Body of pancreas (tissue), 4 donors: ENCODE measurements at places on chromosomes 3 and 15. TPM values are rescaled to one million over a fixed set of nuclear protein-coding genes. Genes with fewer than 3 reads are reported as not detected.
A peak's percentile ranks its signal among the peaks of the same experiment; 100 is the strongest.

GRCh38 chr3:197670361-197670760, 66.3 kb downstream of the RUBCN start:
- no peak for DNase-seq

DNA sequence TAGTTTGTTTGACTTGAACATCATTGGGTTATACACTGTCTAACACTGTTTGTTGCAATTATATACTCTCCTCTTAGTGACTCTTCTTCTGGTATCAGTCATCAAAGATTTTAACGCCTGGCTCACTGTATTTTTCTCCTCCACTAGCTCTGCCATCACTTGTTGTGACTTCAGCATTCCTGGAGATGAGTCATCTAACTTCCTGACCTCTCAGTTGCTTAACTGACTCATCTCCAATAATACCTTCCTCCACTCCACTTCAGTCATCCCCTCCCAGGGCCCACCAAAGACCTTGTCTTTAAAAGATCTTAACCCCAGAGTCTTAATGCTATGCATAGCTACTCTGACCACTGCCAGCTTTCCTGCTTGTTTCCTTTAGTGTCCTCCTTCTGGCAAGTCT, 28.6 kb upstream of the CLSTN2 start:
- no peak for DNase-seq

GRCh38 chr15:77393471-77393840, 26.4 kb downstream of the PEAK1 start:
- no peak for DNase-seq

DNA sequence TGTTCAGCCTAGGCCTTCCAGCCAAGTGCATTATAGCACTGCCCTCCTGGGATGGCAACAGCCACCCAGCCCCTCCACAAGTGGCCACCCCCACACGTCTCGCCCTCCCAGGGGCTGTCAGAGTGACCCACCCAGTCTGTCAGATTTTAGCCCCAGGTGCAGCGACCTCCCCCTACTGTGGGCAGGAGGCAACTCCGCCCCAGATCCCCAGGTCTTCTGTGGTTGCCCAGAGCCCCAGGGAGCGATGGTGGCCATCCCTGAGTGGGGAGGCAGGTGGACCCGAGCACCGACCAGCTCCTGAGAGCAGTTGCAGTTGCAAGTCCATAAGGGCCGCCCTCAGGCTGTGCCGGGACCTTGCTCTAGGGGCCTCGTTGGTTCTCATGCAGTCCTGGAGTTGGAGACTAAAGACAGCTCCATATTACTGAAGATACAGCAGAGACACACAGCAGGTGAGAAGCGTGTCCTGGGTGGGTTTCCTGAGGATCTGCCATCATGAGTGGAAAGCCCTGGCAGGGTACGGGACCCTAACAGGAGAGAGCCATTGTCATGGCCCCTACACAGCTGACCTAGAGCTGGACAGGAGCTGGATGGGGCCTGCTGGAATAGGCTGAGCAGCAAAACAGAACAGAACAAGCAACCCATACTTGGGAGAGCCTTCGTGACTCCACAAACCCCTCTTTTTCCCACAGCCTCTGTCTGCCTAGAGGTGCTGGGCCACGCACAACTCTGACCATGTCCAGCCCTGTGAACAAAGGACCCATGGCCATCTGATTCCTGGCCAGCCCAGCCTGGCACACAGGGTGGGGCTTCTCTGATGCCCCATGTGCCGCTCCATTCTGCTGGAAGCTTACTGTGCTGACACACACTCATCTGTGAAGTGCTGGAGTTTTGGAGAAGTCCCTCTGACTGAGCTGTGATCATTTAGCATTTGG, 110.3 kb upstream of the ALDH1A3 start:
- DNase-seq: no peak

GRCh38 chr3:127628788-127629466, at the start of gene PODXL2:
PODXL2 (plus strand) TSS chr3:127629185; CDS start chr3:127629220, 35 bp downstream.
- peak; percentile 49 for DNase-seq

DNA sequence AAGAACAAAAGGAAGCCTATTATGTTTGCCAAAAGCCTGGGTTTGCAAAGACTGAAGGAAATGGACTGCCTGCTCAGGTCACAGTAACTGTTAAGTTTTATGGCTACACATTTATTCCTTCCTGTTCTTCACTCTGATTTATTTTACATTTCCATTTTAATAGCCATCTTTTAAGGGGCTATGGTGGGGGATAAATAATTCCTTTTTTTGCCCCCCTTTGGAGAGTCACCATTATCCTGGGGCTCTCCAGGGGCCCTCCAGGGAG, 53.5 kb upstream of the MYZAP start:
- no peak for DNase-seq

RGMA gene
- 9.2 TPM for total RNA-seq

POLQ gene
- 0.66 TPM for total RNA-seq

- no peak for DNase-seq
Measured at GRCh38 chr15:33098094-33099058, 96.1 kb downstream of the FMN1 start.

GRCh38 chr15:75129788-75130187, 71.9 kb upstream of the C15orf39 start:
- DNase-seq: no peak

ANKRD34C gene
- 0.33 TPM for total RNA-seq

- DNase-seq: no peak
Measured at GRCh38 chr3:78405745-78406144, 1362.1 kb downstream of the ROBO1 start.

DNA sequence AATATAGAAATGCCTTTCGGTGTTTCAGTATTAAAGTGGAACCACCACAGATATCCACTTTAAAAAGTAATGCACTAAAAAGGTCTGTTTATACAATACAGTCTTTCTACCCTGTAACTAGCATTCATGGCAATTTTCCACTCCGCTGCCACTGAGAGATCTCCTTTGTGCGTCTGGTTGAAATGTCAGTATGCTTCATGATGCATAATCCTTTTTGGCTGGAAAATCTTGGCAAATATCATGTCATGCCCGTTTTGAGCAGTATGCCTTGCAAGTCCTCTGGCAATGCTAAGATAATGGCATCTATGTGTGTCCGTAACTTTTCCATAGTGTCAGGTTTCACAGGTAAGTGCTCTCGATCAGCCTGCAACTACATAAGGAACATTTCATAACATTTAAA, 30.8 kb upstream of the ARF4 start:
- no peak for DNase-seq

GRCh38 chr3:144127700-144128099, 156.1 kb downstream of the DIPK2A start:
- no peak for DNase-seq

DNA sequence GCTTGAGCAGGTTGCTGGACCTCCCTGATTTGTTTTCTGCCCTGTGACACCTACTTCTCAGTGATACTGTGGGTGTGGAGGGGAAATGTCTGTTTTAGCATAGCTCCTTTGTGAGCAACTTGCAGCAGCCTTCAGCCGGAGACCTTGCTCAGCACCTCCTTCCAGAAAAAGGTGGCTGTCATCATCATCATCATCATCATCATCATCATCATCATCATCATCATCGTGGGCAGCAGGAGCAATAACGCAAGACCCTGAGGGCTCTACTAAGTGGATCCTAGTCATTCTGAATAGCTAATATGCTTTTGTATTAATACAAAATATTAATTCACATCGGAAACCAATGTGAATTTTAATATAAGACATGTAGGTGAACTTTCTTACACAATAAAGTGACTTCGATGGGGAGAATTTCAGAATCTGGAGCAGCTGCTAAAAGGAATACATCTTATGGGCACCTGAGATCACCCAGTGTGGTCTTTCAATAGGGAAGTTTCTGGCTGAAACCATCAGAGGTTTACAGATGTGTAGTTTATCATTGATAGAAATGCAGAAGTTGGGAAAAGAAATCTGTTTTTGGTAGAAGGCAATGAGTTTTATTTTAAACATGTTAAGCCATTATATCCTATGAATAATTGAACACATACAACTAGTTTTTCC, 8.6 kb downstream of the GABRR3 start:
- DNase-seq: no peak

SHQ1 gene
- 11.2 TPM for total RNA-seq

DNA sequence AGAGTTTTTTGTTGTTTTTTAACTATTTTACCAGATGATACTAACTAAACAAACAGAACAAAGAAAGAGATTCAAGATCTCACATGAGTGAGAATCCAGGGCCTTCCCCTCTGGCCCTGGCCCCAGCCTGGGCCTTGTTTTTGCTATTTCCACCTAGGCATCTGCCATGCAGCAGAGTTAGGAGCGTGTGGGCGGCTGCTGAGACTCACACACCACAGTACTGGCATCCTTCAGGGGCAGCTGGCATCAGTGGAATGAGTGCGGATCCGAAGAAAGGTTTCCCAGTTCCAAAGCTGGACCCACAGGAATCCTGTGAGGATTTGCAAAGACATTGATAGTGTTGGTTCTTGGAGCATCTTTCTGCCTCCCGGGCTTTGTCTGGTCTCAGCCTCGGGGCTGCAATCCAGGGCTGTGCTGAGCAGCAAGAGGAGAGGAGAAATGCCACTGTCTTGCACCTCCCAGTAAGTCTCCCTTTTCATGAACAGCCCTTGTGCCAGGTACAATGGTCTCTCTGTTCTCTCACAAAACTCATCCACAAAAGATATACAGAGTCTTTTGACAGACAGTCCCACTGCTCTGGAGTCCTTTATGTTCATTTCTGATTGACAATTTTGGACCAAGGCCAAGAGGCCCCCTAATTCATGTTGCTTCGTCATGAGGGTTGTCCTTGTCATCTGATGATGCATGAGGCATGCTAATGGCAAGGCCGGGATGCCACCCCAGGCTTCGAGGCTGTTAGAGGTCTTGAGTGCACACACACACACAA, 46.6 kb downstream of the APH1B start:
- DNase-seq: no peak

DNA sequence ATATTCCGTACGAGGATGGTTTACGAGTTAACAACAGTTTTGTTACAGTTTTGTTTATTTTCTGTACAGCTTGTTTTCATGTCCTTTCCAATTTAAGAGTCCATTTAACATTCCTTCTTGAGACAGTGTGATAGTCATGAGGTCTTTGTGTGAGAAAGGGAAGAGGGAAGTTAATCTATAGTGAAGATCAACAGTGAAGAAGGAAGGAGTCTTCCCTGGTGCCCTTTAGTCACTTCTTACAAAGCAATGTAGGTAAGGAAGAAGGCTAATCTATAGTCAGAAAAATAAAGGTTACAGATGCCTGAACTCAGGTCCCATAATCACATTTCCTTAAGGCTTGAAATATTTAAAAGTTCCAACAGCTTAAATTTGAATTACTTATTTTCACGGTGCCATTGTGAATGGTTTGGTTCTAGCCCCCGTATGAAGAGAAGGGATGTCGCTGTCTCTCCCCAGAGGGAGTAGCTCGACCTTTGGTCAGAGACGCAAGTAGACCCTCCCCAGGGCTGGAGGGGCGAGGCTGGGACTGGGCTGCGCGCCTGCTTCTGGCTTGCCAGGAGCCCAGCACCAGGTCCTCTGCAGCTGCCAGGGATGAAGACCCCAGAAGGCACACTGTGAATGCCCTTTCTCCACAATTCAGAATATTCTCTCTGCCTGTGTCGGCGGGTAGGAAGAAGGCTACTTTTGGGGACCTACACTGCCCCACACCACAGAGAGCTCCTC, 34.9 kb downstream of the EDEM1 start:
- DNase-seq: no peak

MYL3 gene
- total RNA-seq: not detected

DNA sequence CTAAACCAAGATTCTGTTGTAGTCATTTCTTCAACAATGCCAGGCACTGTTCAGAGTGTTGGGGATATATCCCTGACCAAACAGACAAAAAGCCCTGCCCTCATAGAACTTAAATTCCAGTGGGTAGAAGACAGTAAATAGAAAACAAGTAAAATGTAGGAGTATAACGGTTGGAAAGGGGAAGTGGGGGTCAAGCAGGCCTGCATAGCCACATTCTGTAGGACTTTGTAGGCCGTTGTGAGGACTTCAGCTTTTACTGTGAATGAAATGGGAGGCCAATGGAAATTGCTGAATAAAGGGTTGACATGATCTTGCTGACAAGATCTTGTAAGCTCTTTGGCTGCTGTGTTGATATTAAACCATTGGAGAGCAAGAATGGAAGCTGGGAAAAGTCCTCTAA, 1.8 kb downstream of the MRPS11 start:
- no peak for DNase-seq

- no peak for DNase-seq
Measured at GRCh38 chr15:43127752-43128151, 5.6 kb upstream of the TMEM62 start.

GRCh38 chr3:123314359-123315270, 112.9 kb downstream of the SEC22A start:
- DNase-seq: no peak
